Stimulated activated CD4-positive, alpha-beta T cell treated with anti-CD3 and anti-CD28 coated beads, Interleukin-4, amount 100 ng/mL, for 24 hours (primary cell): ENCODE measurements at places on chromosomes 1 and 21.
A peak's percentile ranks its signal among the peaks of the same experiment; 100 is the strongest.

GRCh38 chr1:244963231-244963826 lies 99.0 kb upstream of the HNRNPU start:
- DNase-seq = no peak

GRCh38 chr1:218658899-218659298 lies 313.8 kb downstream of the TGFB2 start:
- no peak for DNase-seq

DNA sequence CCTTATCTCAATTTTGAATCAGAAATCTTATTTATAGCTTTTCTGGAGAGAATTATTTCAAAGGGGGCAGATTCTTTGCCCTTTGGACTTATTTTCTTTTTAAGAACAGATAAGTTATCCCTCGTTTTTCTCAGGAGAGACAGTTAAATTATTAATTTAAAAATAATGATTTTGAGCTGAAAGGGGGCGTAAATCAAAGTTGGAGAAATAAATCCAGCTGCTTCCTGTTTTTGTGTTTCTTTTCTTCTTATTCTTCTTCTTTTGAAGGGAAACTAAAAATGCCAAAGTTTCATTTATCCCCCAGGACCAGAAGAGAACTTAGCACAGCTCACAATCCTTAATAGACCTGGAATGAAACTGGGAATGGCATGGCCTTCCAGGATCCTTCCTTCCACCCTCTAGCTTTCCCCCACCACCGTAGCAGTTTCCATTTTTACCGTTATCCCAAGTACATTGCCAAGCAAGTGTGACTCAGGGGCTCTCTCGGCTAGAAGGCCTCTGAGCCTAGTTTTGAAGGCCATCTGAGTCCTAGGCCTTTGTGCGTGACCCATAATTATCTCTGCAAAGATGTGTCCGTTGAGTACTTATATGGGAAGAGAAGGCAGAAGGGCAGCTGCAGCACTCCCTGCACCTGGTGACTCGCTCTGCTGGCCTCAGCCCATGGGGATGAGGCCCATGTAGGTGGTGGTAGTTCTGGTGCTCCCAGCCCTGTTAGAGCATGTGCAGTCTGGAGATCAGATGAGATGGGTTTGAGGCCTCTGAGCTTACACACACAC lies 181.7 kb downstream of the ROR1 start:
- DNase-seq = no peak

- DNase-seq = peak; percentile 63
Observed at GRCh38 chr21:45302082-45303061, 14.7 kb upstream of the POFUT2 start.

- DNase-seq = no peak
Observed at GRCh38 chr1:209527993-209528717, 55.4 kb upstream of the CAMK1G start.

GRCh38 chr1:234926559-234927311 lies 201.9 kb downstream of the TOMM20 start:
- DNase-seq = peak; percentile 57

GRCh38 chr1:156894001-156894400 lies 483 bp downstream of the PEAR1 start:
- DNase-seq = no peak

DNA sequence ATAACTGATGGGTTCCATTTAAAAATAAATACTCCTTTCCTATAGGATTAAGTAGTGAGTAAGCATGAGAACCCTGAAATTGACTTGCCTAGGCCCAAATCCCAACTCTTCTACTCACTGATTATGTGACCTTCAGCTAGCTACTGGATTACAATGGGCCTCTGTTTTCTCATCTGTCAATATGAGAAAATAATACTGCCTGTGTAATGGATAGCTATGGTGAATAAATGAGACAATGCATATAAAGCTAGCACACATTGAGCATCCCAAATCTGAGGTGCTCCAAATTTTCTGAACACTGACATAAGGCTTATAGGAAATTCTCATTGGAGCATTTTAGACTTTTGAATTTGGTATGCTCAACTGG lies 5.3 kb upstream of the LRRC8C start:
- no peak for DNase-seq

DNA sequence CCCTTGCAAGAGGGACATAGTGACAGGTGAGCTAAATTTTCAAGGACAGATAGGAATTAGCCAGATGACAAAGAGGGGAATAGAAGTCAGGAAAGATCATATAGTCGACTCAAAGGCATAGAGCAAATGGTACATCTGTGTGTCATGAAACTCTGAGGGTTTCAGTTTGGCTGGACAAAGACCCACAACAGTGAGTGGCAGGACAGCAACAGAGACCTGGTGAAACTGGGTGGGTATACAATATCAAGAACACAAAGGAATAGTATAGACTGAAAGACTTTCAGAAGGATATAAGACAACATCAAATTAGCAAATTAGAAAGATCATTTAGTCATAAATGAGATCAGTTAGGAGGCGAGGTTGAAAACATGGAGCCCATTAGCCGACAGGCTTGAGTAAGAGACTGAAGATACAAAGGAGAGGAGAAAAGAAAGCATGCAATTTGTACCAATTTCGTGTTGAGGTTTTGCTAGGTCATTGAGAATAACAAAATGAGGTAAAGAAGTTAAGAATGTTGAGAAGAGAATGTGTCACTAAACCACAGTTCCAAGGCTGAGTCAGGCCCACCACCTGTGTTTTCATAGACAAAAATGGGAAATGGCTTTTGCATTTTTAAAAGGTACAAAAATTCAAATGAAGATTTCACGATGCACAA lies 213.8 kb downstream of the HHIPL2 start:
- no peak for DNase-seq

- no peak for DNase-seq
Observed at GRCh38 chr1:197224160-197224559, 43.9 kb upstream of the CRB1 start.

- DNase-seq = no peak
Observed at GRCh38 chr1:151146072-151146411, 389 bp downstream of the SEMA6C start.

GRCh38 chr1:100941580-100942216 lies 45.8 kb downstream of the SLC30A7 start:
- DNase-seq = no peak

DNA sequence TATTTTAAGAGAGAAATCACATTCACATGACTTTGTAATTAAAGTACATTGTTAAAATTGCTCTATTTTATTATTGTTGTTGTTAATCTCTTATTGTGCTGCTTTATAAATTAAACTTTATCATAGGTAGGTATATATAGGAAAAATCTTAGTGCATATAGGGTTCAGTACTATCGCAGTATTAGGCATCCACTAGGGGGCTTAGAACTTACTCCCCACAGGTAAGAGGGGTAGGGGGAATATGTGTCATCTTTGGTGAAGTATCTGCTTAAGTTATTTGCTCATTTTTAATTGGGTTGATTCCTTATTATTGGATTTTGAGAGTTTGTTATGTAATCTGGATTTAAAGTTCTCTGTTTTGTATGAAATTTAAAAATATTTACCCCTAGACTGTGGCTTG lies 385.2 kb downstream of the DUSP10 start:
- DNase-seq = no peak

GRCh38 chr1:183889095-183889494 lies 84.2 kb downstream of the RGL1 start:
- no peak for DNase-seq

GRCh38 chr1:104765085-104765484 lies 1015.4 kb downstream of the AMY1C start:
- no peak for DNase-seq

DNA sequence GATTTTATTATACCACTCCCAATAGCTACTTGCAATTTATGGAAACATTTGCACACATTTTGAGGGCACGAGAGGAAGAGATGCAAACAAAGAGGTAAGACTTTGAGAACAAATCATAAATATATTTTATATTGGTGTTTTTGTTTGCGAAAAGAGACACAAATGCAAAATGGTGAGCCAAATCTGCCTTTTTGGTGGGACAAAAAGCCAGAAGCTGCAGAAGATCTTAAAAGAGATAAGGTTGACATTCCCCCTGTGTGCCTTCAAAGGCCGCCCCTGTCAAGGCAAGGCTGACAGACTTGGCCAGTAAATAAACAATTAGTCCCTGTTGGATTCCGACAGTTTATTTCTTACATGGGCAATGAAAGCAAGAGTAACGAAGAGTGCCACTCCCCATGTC lies 122.8 kb downstream of the LBR start:
- no peak for DNase-seq

- DNase-seq = no peak
Observed at GRCh38 chr1:160606611-160607010, 27.3 kb upstream of the CD84 start.

- DNase-seq = no peak
Observed at GRCh38 chr1:221290669-221291068, 411.4 kb downstream of the HLX start.
